ENCODE measurements at places on chromosomes 12 and 14.

- DNase-seq, result no peak
These were observed 6.8 kb upstream of the HNF1A start for GRCh38 chr12:120971299-120972180.

DNA sequence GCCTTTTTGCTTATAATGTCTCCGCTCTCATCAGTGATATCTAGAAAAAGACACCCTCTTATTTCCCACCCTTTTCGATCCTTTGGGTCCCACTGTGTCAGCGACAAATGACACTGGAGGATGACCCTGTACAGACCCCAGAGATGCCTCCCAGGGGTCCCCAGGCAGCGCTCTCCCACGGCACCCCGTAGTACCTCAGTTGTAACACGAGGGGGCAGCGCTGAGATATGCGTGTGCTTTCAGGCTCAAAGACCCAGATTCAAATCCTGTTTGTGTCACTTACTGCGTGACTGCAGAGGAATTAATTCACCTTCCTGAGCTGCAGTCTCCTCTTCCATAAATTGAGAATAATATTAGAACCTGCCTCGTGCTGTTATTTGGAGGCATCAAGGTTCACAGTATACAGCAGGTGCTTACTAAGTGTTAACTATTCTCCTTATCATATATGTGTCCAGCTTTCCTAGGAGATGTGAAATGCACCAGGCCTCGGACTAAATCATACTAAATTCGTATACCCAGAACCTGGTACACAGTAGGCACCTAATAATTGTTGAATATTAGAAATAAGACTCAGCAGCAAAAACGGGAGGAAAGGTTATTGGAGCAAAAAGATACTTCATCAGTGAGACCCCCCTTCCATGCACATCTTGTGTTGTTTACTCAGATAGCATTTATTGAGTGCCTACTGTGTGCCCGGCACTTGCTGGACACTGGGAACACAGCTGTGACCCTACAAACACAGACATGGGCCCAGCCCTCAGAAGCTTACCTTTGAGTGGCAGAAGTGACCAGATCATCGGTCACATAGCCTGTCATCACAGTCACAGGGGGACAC is 99.9 kb downstream of the PHETA1 start:
- no peak for DNase-seq

GRCh38 chr12:47651368-47652254 is 54.2 kb downstream of the RPAP3 start:
- peak; percentile 70 for DNase-seq

DNA sequence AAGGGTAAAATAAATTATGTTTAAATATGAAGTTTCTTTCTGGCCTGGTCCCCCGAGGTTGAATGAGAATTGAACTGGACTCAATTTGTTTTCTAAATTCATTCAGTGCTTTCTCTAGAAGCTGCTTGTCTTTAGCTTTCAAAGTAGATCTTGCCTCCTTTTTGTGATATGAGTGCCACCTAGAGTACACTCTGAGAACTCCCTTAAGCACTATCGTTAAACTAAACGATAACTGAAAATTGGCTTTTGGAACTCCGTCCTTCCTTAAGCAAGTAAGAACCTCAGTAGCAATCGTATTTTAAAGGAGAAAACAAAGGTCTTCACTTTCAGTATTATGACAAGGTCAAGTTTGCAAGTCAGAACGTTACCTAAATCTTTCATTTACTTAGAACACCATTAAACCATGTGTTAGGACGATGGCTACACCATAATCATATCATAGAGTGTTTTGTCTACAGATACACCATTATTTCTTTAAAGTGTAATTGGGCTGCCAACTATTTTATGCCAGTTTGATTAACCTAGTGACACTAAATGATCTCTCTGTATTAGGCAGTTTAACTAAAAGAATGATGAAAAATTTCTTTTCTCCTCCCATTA is 364.8 kb downstream of the SNAPC1 start:
- no peak for DNase-seq

DNA sequence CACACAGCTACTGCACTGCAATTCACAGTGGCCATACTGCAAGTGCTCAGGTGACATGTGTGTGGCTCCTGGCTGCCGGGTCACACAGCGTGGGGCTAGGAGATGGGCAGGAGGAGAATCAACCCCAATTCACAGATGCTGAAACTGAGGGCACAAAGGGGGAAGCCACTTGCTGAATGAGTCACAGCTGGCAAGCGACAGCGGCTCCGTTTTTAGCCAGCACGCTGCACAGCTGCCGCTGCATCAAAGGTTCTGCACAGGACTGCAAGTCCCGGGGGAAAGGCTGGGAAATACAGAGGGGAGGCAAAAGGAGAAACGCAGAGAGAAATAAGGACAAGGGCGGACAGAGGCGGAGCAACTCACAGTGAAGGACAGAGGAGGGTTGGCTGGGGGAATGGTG is 57.9 kb downstream of the KDM2B start:
- DNase-seq, result no peak
